Hindlimb muscle (tissue), 1 donor: ENCODE measurements at places on chromosomes 5 and 9.

GRCh38 chr9:126461029-126461428, 134.4 kb downstream of the MVB12B start:
- no peak for DNase-seq

GRCh38 chr5:5140479-5141338, 579 bp downstream of the ADAMTS16 start:
- no peak for DNase-seq

- no peak for DNase-seq
Measured at GRCh38 chr5:18024542-18024941, 390.3 kb downstream of the TAF11L14 start.

DNA sequence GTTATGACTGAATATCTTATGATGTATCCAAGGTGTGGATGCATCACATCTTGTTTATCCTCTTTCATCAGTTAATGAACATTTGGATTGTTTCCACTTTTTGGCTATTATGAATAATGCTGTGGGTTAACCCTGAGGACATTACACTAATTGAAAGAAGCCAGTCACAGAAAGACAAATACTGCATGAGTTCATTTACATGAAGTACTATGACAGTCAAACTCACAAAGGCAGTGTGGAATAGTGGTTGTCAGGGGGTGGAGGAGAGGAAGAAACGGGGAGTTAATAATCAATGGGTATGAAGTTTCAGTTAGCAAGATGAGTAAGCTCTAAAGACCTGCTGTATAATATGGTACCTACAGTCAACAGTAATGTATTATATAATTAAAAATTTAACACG, 409.4 kb upstream of the CTNND2 start:
- no peak for DNase-seq

DNA sequence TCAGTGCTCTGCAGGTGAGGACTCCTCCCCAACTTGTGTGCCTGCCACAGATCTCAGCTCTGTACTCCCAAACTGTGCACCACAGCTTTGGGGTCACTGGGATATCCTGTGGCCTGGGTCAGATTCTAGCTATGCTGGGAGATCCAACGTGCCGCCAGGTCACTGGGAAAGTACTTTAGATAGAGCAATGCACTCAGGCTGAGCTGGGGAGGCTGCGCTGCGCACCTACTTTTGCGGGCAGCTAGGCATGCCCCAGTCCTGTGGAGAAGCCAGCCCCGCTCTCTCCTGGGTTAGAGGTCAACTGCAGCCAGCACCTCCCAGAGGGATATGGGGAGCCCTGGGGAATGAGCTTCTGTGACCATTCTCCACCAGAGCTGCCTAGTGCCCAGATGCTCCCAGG, 552.1 kb upstream of the CDH9 start:
- no peak for DNase-seq

GRCh38 chr5:133797167-133797566, 171.3 kb downstream of the C5orf15 start:
- no peak for DNase-seq

- no peak for DNase-seq
Measured at GRCh38 chr9:76910861-76911260, 4.9 kb upstream of the PRUNE2 start.

DNA sequence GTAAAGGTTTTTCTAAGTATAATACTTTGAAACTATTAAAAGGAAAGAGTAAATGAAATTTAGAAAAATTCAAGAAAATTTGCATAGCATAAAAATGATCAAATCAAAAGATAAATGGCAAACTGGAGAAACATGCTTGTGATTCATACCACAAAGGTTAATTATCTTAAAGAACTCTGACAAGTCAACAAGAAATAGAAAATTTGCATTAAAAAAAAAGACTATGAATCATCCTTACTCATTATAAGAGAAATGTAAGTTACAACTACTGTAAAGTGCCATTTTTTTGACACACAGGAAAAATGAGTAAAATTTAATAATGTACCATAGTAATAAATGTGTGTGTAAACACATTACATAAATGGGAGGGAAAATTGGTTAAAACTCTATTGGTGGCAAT, 624.4 kb upstream of the C9orf72 start:
- no peak for DNase-seq

DNA sequence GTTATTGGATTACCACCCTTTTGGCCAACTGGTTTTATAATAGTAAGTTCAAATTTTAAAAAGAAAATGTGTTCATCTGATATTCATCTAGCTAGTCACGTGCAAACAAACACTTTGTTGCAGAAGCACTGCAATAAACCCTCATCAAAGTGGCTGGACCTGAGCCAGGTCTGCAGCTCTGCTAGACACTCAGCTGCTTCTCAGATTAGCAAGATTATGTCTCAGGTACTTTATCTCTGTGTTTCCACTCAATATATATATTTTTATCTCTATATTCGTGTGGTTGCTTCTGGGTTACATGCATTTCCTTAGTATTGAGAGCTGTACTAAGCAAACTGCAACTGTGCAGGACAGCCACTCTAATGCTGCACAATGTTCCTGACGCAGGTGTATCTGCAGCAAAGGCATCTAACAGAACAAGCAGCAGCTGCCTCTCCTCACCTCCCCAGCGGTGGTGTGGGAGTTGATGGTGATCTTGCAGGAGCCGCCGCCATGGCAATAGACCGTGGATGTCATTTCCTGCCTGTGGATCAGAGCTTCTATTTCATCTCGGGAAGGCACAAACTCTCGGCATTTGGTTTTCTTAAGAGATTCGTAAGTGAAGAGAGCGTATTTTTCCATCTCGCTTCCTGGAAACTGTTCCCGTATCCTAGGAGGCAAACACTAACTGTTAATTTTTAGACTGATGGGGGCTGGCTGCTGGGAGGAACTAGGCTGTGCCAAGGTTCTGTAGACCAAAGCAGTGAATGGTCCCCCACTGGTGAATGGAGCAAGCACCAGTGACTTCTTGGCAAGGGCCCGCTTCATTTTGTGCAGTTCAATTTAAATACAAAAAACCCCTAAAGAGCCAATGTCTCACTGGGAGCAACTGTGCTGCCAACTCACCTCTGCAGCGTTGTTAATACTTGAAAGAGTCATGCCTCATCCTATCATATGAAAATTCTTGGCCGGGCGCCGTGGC, 56.7 kb upstream of the RETREG1 start:
- no peak for DNase-seq

GRCh38 chr9:98778251-98778650, 18.1 kb downstream of the ANKS6 start:
- no peak for DNase-seq

DNA sequence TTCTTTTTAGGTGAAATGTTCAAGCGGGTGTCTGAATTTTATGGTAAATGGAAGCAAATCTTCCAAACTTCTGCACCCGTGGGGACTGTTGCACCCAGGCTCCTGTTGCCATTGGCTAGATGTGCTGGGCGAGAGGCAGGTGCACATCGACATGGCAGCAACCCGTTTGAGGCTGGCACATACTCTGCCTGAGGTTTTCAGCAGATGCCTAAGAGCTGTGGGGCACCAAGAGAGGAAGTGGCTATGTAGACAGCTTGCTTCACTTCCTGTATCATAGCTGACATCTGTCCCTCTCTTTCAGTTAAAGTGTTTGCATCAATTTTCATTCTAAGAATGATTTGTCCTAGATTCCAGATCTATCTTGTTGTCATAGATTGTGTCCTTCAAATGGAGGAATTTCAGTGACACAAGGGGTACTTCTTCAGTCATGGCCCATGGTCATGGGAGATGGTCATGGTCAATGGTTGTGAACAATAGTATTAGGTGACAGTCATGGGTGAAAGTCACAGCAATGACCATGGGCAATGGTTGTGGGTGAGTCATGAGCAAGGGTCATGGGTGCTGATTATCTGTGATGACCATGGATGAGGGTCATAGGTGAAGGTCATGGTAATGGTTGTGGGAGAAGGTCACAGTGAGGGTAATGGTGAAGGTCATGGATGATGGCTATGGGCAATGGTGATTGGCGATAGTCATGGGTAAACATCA, 115.1 kb upstream of the IRX4 start:
- DNase-seq, result no peak

- no peak for DNase-seq
Measured at GRCh38 chr9:91502913-91503672, 79.5 kb upstream of the NFIL3 start.

GRCh38 chr9:71844808-71845207, 66.2 kb downstream of the ABHD17B start:
- DNase-seq, result no peak

DNA sequence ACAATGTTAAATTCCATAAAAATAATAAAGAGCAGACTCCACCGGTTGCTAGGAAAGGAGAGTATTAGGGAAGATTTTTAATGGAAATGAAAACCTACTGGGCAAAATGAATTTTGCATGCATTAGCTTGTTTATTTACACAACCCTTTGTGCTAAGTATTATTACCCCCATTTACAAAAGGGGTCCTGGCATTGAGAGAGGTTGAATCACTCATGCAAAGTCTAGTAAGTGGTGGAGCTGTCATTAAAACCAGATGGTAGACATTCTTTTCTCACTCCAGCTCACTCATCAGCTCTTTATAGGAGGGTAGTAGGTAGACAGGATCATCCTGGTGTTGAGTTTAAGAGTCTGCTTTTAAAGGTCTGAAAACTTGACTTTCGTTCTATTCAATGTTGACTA, 395.1 kb downstream of the PLK2 start:
- DNase-seq, result no peak

- no peak for DNase-seq
Measured at GRCh38 chr5:116736671-116737070, 162.0 kb upstream of the SEMA6A start.
